Right renal pelvis (tissue), 4 donors: ENCODE measurements at places on chromosomes 2 and 18. TPM values are rescaled to one million over a fixed set of nuclear protein-coding genes. Genes with fewer than 3 reads are reported as not detected.

Gene PLEK
- polyA plus RNA-seq, result 10.5 TPM

Gene TBR1
- polyA plus RNA-seq, result not detected

Gene REG3A
- not detected for polyA plus RNA-seq

Gene DYNAP
- not detected for polyA plus RNA-seq

Gene STON1
- 39.8 TPM for polyA plus RNA-seq

Gene GPC1
- polyA plus RNA-seq, result 46.3 TPM

Gene SERPINB3
- 0.09 TPM for polyA plus RNA-seq

Gene RFX8
- 1.0 TPM for polyA plus RNA-seq

Gene TGFA
- polyA plus RNA-seq, result 21.1 TPM

Gene CIB4
- polyA plus RNA-seq, result 0.42 TPM

Gene CNDP1
- 1.1 TPM for polyA plus RNA-seq

Gene SLC5A7
- polyA plus RNA-seq, result 0.71 TPM

Gene CAPN13
- polyA plus RNA-seq, result 1.7 TPM

Gene LYG2
- polyA plus RNA-seq, result 0.19 TPM

Gene DNAH7
- polyA plus RNA-seq, result 9.4 TPM

Gene BCL11A
- 13.6 TPM for polyA plus RNA-seq

Gene TMEM247
- polyA plus RNA-seq, result not detected
